ENCODE measurements at places on chromosomes 3 and 15. TPM values are rescaled to one million over a fixed set of nuclear protein-coding genes. Genes with fewer than 3 reads are reported as not detected.

Gene SLC22A14
- not detected for total RNA-seq

GRCh38 chr3:58336135-58336882, 3.6 kb downstream of the PXK start:
- DNase-seq = no peak

DNA sequence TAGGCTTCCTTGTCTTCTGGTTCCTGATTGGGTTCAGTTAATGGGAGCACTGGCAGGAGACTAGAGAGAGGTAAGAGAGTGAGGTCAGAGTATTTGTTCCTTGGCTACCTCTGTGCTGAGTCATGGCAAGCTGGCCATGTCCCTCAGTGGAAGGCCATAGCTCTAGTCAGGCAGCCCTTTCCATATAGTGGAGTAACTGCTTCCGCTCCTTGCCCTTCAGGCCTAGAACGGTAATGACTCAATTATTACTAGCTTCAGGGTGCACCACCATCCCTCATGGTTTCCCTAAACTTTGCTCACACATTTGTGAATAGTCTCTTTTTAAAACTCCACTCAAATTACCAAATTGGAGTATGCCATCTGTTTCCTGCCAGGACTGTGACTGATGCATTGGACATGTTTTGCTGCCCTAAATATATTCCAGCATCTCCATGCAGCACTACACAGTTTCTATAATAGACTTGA, 10.5 kb upstream of the ANO10 start:
- no peak for DNase-seq

GRCh38 chr3:140816372-140817195, 125.1 kb upstream of the SLC25A36 start:
- no peak for DNase-seq

GRCh38 chr3:63937661-63938651, 25.8 kb upstream of the SCAANT1 start:
- peak; percentile 19 for DNase-seq

- DNase-seq = no peak
These were observed 8.7 kb upstream of the PRR23E start for GRCh38 chr3:127183931-127184869.

DNA sequence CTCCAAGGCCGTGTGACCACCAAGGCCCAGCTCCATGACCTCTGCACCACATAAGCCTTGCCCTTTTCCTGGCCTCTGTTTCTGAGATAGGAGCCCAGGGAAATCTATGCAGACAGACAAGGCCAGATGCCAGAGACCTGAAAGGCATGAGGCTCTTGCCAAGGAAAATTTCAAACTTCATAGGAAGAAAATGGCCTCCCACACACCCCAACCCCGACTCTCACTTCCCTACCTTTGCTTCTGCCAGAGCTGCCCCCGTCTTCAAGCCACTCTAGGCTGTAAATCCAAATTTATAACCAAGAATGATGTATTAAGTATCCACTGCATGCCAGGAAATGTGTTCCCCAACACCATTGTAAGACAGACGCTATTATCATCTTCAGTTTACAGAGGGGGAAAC, 65.5 kb upstream of the HRH1 start:
- no peak for DNase-seq

GRCh38 chr3:177904621-177905020, 631.6 kb upstream of the KCNMB2 start:
- DNase-seq = no peak

Measured in activated CD4-positive, alpha-beta memory T cell treated with anti-CD3 and anti-CD28 coated beads, Interleukin-2, amount 10 ng/mL, durations not matched to agents 7 days and 5 days (primary cell).